ENCODE measurements at places on chromosomes 11 and 22. TPM values are rescaled to one million over a fixed set of nuclear protein-coding genes. Genes with fewer than 3 reads are reported as not detected.

GRCh38 chr11:3165916-3166267 lies 782 bp upstream of the OSBPL5 start:
- DNase-seq = no peak

DNA sequence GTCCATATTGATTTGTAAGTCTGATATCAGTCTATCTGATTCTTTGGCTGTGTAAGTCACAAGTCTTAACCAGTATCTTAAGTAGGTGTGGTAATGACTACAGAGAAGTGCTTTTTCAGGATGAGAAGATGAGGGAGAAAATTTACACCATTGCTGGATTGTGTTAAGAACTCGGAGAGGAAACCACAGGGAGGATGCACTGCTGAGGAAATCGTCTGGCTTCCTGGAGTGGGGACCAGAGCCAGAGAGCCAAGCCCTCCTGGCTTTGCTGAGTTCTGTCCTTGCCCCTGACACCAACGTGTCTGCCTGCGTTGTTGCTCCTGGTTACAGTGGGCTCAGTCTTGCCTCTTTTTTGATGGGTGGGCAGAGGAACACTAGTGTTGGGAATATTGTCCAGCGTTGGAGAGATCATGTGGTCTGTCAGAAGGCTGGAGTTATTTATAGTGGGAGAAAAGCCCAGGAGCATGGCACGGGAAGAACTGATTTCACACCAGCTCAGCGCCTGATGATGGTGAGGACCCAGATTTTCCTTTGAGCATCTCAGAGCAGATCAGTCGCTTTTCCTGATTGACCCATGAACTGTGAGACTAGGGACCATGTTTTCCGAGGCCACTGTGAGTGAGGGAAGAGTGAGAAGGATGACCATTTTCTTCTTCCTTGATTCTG lies 29.6 kb downstream of the MARK2 start:
- no peak for DNase-seq

- DNase-seq = no peak
Measured at GRCh38 chr11:84396521-84396920, 1110.4 kb upstream of the CCDC90B start.

DNA sequence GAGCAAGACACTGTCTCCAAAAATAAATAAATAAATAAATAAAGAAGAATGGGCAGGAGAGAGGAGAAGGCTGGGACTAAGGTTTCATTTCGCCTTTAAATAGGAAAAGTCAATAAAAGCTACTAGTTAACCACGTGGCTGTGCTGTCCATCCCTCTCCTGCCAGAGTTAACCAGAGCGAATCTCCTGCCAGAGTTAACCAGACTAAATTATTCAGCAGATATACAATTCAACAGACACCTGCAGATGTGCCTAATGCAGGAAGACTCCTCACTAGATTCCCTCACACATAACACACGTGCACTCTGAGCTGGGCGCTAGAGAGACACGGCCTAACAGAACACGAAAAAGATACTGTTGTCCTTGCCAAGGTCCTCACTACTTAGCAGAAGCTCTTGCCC lies 156.1 kb downstream of the IGLL1 start:
- no peak for DNase-seq

DNA sequence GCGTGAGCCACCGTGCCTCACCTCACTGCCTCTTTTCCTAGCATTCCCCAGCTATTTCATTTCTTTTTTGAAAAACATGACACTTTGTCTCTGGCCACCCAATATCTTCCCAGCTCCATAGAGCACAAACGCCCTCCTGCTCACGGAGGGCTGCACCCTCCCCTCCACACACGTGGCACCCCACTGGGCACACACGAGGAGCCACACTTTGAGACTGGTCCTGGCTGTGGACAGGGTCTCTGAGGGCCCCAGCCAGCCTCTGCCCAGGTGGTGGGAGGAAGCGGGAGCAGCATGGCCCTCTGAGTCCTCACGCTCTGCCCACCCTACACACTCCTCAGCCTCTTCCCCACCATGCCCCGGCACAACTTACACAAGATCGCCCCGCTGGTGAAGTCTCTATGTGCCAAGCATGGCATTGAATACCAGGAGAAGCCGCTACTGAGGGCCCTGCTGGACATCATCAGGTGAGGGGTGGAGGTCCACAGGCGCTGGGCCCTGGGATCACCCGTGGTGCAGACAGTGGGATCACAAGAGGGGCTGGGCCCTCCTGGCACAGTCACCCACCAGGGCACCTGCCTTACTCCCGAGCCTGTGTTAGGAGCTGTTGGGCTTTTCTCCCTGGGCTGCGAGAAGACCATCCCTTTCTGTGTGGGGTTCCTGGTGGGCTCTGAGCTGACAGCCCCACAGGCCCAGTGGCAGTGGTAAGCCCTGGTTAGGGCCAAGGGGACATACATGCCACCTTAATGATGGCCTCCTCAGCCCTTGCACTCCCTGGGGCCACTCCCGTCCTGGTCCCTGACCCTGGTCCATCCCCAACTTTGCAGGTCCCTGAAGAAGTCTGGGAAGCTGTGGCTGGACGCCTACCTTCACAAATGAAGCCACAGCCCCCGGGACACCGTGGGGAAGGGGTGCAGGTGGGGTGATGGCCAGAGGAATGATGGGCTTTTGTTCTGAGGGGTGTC lies 26.2 kb downstream of the FADS3 start:
- DNase-seq = no peak

GRCh38 chr11:31237819-31238760 lies 131.4 kb downstream of the DCDC1 start:
- no peak for DNase-seq

Gene MAP6
- total RNA-seq = 0.30 TPM

Gene WBP2NL
- total RNA-seq = 2.1 TPM

GRCh38 chr11:70158201-70158600 lies 44.9 kb upstream of the FADD start:
- no peak for DNase-seq

GRCh38 chr11:104905271-104905670 lies 7.0 kb upstream of the CASP12 start:
- DNase-seq = no peak

Gene PYGM
- total RNA-seq = 3.2 TPM

- no peak for DNase-seq
Measured at GRCh38 chr11:76329983-76330382, 50.9 kb downstream of the THAP12 start.

- peak; percentile 50 for DNase-seq
Measured at GRCh38 chr11:62922653-62923431, 1.7 kb upstream of the CHRM1 start.

GRCh38 chr11:69702769-69703452 lies 911 bp downstream of the FGF19 start:
- no peak for DNase-seq

DNA sequence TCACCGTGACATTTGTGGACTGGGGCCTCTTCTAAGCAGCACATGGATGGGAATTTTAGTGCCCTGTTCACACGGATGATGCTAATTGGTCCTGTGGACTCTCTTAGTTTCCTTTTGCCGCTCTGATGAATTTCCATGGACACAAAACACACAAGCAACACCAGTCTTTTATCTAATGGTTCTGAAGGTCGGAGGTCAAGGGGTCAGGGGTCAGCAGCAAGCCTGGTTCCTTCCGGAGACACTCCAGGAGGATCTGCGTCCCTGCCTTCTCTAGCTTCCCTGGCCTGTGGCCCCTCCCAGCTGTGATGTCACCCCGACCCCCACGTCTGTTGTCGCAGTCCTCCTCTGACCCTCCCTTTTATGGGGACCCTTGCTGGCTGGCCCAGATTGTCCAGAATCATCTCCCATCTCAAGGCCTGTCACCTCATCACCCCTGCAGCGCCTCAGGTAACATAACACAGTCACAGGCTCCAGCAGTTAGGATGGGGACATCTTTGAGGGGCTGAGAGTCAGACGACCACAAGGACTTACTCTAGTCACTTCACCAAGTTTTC lies 6.8 kb downstream of the NADSYN1 start:
- DNase-seq = no peak

DNA sequence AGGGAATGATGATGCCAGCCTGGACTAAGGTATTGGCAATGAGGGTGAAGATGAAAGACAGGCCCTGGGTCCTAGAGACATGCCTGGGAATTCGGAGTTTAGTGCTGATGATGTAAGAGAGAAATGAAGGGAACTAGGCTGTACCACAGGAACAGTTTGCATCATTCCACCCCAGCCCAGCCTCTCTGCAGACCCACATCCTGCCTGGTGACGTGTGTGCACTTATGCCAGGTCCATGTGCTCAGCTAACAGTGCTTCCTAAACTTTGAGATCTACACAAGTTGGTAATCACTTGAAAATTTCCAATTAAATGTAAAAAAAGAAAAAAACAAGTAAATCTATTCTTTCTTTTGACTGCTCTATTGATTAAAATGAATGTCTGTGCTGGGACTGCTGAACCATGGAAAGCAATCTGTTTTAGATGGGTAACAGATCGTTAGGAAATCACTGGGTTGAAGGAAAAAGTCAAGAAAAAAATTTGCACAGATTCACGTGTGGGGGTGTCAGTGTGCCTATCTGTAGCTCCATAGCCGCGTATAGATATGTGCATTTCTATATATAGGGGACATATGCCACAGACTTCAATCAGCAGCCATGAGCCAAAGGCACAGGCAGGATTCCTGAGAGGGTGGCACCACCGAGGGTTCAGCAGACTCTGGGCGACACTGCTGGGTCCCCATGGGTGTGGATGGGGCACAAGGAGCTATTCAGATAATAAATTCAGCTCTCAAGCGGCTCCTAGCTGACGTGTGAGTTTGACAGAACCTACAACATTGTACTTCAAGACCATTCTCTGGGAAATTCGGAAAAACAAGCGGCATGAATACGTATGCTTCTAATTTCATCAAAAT lies 131.1 kb upstream of the OPCML start:
- DNase-seq = no peak

Gene RIC3
- 7.4 TPM for total RNA-seq

All from activated CD8-positive, alpha-beta memory T cell treated with anti-CD3 and anti-CD28 coated beads, Interleukin-2, amount 10 ng/mL, durations not matched to agents 7 days and 5 days (primary cell).